IPS DF 6.9 (cell line): ENCODE measurements at places on chromosomes 6 and 20.

DNA sequence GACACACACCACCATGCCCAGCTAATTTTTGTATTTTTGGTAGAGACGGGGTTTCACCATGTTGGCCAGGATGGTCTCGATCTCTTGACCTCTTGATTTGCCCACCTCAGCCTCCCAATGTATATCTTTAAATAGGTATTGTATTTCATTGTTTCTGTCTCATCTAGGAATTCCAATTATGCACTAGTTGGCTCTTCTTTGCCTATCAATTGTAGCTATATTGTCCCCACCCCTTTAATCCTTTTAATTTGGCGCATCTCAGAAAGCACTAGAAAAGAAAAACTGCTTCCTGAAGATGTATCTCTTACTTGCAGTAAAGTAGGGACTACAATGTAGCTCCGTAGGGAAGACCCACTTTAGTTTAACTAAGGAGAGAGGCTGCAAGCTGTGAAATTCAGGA is 10.5 kb upstream of the MAVS start:
- no peak overlapping the region for H3K4me3 ChIP-seq
- H3K27ac ChIP-seq, result no peak overlapping the region
- no peaks in the 10 kb centered on the region; the same call in 1 of the 2 replicates for H3K27me3 ChIP-seq
- H3K36me3 ChIP-seq, result no peaks in the 10 kb centered on the region

- H3K4me1 ChIP-seq, result no peaks in the 10 kb centered on the region
- no peaks in the 10 kb centered on the region for H3K27me3 ChIP-seq
- no peak overlapping the region for H3K27ac ChIP-seq
- peaks cover 3% of the 10 kb centered on the region; the same call in 1 of the 2 replicates for H3K36me3 ChIP-seq
Observed at GRCh38 chr20:35049776-35050352, 42.7 kb downstream of the TRPC4AP start.

DNA sequence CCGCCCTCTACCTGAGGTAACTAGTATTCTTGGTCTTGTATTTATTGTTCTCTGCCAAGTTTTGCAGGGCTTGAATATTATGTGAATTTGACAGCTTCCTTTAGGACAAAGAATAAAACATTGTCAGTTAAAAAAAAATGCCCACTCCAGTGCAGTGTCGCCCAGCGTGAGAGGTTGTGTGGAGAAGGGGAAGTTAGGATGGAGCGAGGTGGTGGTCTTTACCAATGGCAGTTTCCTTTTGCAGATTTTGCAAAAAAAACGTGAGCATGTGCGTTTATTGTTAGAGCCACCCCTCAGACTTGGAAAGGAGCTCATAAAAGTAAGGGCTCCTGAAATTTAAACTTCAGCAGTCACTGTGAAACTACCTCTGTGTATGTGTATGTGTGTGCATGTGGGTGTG is 28.3 kb downstream of the UST start:
- H3K27me3 ChIP-seq, result no peaks in the 10 kb centered on the region
- peaks cover 4% of the 10 kb centered on the region for H3K4me1 ChIP-seq
- DNase-seq, result no peak
- no peak overlapping the region for H3K27ac ChIP-seq
- no peak overlapping the region for H3K4me3 ChIP-seq
- H3K36me3 ChIP-seq, result no peaks in the 10 kb centered on the region

DNA sequence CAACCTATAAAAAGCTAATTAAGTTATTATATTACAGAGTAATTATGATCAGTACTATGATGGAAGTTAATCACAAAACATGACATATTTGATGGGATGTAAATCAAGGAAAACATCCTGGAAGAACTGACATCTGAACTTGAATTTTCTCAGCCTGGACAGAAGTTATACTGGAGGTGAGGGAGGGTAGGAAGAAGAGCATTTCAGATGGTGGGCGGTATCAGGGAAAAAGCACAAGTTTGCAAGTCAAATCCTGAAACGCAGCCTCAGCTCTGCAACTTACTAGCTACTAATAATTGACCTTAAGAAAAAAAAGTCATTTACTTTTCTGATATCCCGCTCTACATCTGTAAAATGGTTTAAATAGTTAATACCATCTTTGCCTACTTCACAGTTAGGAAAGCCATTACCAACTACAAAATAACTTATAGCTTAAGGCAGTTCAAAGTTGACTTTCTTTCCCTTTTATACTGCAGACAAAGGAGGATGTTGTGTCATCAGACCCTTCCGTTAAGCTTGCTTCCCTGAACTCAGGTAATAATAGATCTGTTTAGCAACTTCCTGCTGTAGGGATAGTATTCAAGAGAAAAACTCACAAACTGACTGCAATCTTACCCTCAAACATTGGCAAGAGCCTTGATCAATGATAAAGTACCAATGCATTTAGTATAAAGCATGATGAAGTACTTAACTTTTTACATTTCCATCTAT is 21.0 kb downstream of the NOL7 start:
- H3K36me3 ChIP-seq, result no peaks in the 10 kb centered on the region
- no peak overlapping the region for H3K4me3 ChIP-seq
- no peaks in the 10 kb centered on the region for H3K4me1 ChIP-seq
- no peak overlapping the region for H3K27ac ChIP-seq

DNA sequence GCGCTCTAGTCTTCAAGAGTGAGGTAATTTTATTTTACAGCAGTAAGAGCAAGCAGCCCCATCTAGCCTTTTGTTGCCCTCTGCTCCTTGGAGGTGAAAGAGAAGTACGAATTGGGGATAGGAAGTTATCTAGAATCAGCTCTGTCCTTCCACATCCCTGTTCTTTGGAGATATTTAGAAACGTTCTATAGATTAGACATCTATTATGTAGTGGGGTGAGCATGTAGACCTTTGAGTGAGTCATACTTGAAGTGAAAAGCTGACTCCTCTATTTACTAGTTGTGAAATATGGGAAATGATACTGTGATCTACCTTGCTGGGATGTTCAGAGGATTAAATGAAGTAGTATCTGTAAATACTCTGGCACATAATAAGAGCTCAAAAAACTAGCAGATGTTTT is 36.0 kb upstream of the SLC35D3 start:
- H3K36me3 ChIP-seq, result no peaks in the 10 kb centered on the region
- no peaks in the 10 kb centered on the region for H3K27me3 ChIP-seq
- no peak overlapping the region for H3K27ac ChIP-seq
- H3K4me3 ChIP-seq, result no peak overlapping the region
- no peaks in the 10 kb centered on the region for H3K4me1 ChIP-seq
- DNase-seq, result no peak

DNA sequence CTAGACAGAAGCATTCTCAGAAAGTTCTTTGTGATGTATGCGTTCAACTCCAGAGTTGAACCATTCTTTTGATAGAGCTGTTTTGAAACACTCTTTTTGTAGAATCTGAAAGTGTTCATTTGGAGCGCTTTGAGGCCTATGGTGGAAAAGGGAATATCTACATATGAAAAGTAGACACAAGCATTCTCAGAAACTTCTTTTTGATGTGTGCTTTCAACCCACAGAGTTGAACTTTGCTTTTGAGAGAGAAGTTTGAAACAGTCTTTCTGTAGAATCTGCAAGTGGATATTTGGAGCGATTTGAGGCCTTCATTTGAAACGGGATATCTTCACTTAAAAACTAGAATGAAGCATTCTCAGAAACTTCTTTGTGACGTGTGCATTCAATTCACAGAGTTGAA is 582.6 kb upstream of the ZNF337 start:
- no peaks in the 10 kb centered on the region for H3K27me3 ChIP-seq
- no peak overlapping the region for H3K4me3 ChIP-seq
- no peak overlapping the region for H3K27ac ChIP-seq
- no peaks in the 10 kb centered on the region for H3K36me3 ChIP-seq
- H3K4me1 ChIP-seq, result no peaks in the 10 kb centered on the region

DNA sequence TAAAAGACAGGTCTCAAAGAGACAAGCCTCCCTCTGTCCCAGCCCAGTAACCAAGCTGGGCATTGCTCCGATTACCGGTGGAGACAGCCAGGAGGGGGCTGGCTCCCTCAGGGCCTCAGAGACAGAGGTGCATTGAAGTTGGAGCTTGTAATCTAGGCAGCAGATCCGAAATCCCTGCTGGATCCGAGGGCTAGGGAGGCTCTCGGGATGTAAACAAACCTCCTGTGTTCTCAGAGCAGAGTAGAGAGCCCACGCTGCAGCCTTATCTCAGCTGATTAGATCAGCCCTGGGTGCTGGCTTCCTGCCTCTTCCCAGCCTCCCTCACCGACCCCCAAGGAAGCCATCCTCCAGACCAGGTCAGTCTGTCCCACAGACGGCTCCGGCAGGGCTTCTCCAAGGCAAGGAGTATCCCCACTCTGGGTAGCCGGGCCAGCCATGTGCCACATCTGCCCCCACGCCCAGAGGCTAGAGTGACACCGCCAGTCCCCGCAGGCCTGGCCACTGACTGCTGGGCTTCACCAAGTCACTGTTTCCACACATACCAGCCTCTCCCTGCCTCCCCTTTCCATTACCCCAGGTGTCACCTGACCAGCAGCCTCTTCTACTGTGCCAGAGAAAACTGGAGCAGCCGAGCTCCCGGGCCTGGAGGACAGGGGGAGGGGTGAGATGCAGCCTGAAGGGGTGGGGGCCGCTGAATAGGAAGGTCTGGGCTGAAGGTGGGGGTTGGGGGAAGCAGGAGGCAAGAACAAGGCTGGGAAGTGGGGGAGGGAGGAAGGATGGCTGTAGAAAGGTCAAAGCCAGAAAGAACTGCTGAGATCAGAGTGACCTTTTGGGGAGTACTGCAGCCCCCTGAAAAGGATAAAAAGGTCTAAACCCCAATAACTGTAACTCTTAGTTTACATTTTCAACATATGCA is 6.0 kb downstream of the SDC4 start:
- peaks cover 30% of the 10 kb centered on the region for H3K4me1 ChIP-seq
- peak overlapping the region; percentile 45 for H3K27ac ChIP-seq
- peak; percentile 50 for DNase-seq
- no peaks in the 10 kb centered on the region for H3K27me3 ChIP-seq

DNA sequence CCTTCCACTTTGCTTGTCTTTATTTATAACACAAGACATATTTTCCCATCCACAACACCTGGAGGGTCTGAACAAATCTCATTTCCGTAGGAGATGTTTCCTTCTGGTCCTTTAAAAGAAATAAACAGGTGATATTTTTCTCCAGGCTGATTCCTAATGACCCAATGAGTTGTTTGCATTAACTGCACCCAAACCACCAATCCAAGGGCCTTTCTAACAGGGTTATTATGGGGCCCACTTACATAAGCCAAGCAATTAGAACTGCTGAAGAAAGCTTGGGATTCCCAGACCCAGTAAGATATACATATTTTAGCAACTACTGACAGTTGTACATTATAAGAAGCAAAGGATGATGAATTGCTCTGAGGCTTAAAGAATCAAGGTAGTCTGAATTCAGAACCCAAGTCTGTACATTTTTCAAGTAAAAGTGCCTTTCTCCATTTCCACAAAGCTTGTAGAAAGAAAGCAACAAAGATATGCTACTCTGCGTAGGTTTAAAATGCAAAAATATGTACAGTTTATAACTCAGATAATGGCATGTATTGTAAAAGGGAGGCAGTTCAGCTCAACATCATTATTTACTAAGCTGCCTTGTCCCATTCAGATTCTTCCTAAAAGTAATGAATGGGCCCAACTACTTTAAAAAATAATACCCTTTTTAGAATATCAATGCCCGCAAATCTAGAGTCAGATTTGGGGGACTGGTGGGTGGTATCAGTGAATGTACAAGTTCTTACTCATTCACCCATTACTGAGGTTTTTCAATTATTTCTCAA is 120.0 kb downstream of the DST start:
- H3K4me1 ChIP-seq, result 0 out of 2 replicates have a peak, but pooled peaks cover 2% of the 10 kb centered on the region
- no peak overlapping the region for H3K27ac ChIP-seq
- no peak overlapping the region for H3K4me3 ChIP-seq
- H3K36me3 ChIP-seq, result no peaks in the 10 kb centered on the region
- no peaks in the 10 kb centered on the region for H3K27me3 ChIP-seq
- DNase-seq, result no peak

DNA sequence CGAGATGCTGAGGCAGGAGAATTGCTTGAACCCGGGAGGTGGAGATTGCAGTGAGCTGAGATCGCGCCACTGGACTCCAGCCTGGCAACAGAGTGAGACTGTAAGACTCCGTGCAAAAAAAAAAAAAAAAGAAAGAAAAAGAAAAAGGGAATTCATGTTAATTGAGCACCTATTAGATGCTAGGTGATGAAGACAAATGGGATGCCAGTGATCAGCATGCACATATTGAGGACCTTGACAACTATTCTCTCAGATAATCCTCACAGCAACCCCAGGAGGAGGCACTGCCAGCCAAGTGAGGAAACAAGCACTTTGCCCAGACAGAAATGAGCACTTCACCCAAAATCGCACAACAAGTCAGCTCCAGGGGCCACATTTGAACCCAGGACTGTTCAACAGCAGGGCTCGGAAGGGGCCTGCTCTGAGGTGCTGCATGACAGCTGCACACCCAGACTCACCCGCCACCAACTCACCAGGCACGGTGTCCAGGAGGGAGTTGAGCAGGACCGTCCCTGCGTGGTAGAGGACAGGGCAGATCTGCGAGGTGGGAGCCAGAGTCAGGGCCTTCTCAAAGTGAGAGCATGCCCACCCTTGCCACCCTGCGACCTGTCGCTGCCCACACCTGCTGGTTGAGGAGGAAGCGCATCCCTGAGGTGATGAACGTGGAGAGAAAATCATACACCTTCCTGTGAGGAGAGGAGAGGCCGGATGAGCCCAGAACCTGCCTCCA is 4.6 kb downstream of the PLTP start:
- no peak for DNase-seq
- H3K27me3 ChIP-seq, result no peaks in the 10 kb centered on the region
- no peak overlapping the region for H3K27ac ChIP-seq
- H3K36me3 ChIP-seq, result peaks cover 19% of the 10 kb centered on the region
- no peak overlapping the region for H3K4me3 ChIP-seq
- H3K4me1 ChIP-seq, result peaks cover 1% of the 10 kb centered on the region; the same call in 1 of the 2 replicates

GRCh38 chr6:135499441-135500340 is 2.2 kb upstream of the AHI1 start:
- no peak overlapping the region for H3K27ac ChIP-seq
- no peaks in the 10 kb centered on the region for H3K27me3 ChIP-seq
- H3K4me3 ChIP-seq, result no peak overlapping the region
- H3K4me1 ChIP-seq, result no peaks in the 10 kb centered on the region; the same call in 1 of the 2 replicates

- H3K36me3 ChIP-seq, result no peaks in the 10 kb centered on the region
- no peaks in the 10 kb centered on the region for H3K27me3 ChIP-seq
- H3K27ac ChIP-seq, result no peak overlapping the region
- no peak for DNase-seq
- H3K4me1 ChIP-seq, result no peaks in the 10 kb centered on the region
Observed at GRCh38 chr6:155079985-155080452, 84.9 kb downstream of the TIAM2 start.

- no peak for DNase-seq
- H3K4me1 ChIP-seq, result peaks cover 2% of the 10 kb centered on the region; the same call in 1 of the 2 replicates
- H3K27ac ChIP-seq, result no peak overlapping the region
- H3K27me3 ChIP-seq, result no peaks in the 10 kb centered on the region
Observed at GRCh38 chr6:46324706-46325105, 153.9 kb upstream of the ENPP5 start.

GRCh38 chr6:146581968-146582367 is 16.8 kb upstream of the ADGB start:
- no peaks in the 10 kb centered on the region for H3K27me3 ChIP-seq
- no peak for DNase-seq
- H3K4me1 ChIP-seq, result no peaks in the 10 kb centered on the region
- no peaks in the 10 kb centered on the region for H3K36me3 ChIP-seq
- no peak overlapping the region for H3K4me3 ChIP-seq
